ENCODE measurements at places on chromosomes 7 and 10.

GRCh38 chr10:119199231-119199992 lies 8.0 kb upstream of the GRK5 start:
- DNase-seq, result no peak

DNA sequence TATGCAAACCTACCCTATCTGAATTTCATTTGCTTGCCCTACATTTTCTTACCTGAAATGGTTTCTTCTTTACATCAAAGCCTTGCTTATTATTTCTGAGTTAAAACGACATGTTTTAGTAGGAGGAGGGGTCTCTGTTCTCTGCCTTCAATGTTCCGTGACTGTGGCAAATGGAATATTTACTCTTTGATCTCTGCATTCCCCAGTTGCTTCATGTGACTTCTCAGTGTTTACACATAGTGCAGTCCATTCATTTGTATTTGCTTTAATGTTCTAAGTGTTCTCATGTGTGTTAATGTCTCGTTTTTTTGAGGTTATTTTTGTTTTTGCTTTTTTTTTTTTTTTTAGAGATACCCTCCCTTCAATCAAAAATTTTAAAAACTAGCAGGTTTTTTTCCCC lies 75.8 kb downstream of the GNAI1 start:
- DNase-seq, result no peak

- DNase-seq, result no peak
Observed at GRCh38 chr7:132130497-132130896, 445.8 kb downstream of the PLXNA4 start.

DNA sequence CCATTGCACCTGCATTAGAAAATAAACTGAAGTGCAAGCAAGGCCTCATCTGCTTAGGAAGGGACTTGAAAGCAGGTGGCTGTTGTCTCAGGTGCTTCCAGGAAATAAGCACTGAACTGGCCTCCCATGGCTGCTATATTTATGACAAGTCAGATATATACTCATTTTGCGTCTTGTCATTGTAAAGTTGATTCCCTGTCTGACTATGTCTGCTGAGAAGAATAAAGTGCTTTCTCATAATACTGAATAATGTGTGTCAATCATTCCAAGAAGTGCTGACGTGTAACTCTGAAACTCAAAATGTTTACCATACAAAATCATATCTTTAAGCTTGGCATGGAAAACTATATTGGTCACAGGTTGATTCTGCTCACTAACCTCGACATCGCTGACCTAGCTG lies 44.9 kb upstream of the SVOPL start:
- DNase-seq, result no peak

DNA sequence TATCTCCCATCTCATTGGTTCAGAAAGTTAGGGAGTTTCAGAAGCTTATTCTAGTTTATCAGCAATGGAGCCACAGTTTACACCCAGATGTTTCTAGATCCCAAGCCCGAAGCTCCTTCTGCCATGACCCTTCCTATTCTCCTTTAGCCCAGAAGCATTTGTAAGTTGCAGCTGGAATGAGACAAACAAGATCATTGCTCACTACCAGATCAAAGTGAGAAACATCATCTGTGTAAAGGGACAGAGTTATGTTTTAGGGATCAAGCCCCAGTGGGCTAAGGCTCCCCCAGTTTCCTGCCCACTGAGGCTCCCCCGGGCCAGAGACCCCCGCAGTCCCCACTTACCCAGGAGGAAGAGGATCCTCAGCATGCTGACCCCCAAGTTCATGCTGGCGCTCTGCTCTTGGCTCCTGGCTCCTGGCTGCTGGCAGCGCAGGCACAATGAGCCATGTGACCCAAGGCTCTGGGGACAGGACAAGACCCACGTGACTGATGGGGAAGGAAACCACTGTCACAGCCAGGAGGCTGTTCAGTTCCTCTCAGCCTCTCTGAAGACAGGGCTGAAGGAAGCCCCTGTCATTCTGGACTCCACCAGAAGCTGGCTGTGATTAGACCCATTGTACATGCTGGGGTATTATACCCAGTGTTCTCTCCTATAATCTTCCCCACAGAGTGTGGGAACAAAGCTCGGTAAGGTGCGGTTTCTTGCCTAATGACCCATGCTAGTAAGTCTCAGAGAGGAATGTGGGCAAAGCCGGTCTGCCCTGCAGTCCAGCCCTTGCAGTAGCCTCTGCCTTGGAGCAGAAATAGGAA lies at the start of gene TMEM273:
TMEM273 (minus strand) TSS at position 442 of the 812 bp plus-strand sequence; CDS start at position 387, 55 bp downstream.
- DNase-seq, result no peak

DNA sequence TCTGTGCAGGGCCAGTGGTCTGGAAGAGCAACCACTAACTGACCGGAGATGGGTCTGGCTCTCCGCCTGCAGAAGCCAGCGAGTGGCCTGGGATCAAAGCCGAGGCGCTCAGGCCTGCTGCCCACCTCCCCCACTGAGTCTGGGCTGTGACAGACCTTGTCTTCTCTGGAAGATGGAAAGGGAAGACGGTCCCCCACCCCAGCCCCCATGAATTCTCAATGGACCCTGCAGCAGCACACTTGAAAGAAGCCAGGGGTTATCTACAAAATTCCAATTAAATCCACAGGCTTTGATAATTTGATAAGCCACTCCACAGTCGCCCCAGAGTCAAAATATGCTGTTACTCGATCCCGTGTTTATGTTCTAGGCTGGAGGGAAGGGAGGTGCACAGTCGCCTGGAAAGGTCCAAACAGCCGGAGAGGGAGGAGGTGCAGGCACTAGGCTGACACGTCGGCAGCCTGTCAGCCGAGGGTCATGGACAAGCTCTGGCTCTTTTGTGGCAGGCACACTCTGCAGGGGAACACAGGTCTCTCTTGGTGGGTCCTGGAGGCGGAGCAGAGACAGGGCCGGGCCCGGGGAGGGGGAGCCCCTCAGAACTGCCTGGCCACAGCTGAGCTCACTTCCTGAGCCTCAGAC lies 134.9 kb downstream of the SH3PXD2A start:
- DNase-seq, result no peak

- DNase-seq, result no peak
Observed at GRCh38 chr10:105674448-105674847, 1033.4 kb downstream of the SORCS3 start.

DNA sequence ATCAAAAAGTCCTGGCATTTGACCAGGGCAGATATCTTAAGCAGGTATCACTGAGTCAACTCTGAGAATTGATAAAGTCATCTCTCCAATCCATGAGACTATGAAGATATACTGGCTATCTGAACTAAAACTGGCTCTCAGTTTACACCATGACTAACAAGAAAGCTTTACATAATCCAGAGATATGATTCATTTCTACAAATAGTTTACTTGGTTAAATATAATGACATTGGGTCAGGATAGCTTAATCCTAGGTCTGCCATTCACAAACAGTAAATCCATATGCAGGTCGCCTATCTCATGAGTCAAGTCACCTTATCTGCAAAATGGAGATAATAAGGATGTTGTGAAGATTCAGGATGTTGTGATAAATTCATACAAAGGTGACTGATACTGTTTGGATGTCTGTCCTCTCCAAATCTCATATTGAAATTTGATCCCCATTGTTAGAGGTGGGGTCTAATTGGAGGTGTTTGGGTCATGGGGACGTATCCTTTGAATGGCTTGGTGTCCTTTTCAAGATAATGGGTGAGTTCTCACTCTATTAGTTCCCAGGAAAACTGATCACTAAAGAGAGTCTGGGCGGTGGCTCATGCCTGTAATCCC lies 117.4 kb downstream of the JMJD1C start:
- no peak for DNase-seq

Data from GM19239 (cell line).